ENCODE measurements at places on chromosomes 7 and 10.

DNA sequence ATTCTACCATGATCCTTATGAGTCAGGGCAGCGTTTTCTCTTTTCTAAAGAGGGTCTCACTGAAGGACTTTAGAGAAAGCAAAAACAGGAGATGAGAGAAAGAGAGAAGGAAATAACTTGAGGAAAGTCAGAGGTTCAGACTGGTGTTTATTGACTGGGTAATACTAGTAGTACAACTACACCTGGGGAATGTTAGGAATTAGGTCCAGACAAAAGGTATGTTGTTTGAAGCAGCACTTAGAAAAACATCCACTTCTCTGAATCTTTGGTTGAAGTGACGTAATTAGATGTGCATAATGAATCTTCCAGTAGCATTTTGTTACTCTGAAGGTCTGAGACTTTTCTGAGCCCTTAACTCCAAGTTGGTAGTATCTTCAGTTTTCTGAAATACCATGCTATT is 380.3 kb upstream of the LRGUK start:
- DNase-seq: no peak

DNA sequence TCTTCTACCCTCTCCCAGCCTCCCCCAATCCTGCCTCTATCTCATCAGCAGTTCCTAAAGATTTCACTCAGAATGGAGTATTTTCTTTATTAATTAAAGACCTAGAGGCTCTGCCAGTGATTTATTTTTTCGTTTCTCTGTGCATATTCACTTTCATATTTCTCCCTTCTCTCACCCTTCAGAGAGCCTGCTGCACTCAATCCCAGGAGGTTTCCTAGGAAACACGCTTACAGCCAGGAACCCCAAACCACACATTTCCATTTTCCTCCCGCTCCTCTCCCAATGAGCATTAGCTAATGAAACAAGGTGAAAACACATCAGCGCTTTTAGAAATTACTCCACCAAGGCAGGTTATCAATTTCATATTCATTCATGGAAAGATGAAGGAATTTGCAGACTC is 180.2 kb downstream of the FRMD4A start:
- DNase-seq: no peak

DNA sequence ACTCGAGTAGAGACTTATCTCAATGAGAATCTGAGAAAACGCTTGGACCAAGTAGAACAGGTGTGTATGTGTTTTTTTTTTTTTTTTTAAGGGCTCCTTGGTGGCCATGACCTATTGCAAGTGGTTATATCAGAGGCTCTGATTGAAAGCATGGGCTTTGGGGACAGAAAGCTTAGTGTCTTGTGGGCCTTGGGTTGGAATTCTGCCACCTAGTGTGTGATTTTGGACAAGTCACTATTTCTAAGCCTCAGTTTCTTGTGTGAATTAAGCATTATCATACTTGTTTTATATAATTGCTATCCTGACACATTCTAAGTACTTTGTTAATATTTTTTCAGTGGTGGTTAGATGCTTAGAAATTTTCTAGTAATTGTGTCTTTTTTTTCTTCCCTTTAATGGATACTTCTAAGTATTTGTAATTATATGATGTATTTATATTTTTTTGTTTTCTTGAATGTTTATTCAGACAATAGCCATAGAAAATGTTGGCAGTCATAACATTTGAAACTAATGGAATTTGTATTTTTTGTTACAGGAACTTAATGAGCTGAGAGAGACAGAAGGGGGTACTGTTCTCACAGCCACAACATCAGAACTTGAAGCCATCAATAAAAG is 33.1 kb downstream of the SMC3 start:
- DNase-seq: peak; percentile 52

DNA sequence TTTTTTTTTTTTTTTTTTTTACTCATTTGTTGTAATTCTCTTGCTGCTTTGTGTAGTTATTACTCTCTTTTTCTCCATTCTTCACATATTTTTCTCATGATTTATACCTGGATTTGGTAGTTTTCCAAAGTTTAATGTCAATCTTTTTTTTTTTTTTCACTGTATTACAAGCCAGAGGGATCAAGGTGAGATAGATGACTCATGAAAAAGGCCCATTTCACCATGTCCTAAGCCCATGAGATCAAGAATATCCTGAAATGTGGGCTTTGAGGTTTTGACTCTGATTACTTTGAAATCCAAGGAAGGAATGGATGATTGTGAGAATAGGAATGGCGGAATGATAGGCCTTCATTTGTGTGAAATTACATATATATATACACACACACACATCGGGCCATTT is 31.1 kb downstream of the TAX1BP1 start:
- DNase-seq: no peak

DNA sequence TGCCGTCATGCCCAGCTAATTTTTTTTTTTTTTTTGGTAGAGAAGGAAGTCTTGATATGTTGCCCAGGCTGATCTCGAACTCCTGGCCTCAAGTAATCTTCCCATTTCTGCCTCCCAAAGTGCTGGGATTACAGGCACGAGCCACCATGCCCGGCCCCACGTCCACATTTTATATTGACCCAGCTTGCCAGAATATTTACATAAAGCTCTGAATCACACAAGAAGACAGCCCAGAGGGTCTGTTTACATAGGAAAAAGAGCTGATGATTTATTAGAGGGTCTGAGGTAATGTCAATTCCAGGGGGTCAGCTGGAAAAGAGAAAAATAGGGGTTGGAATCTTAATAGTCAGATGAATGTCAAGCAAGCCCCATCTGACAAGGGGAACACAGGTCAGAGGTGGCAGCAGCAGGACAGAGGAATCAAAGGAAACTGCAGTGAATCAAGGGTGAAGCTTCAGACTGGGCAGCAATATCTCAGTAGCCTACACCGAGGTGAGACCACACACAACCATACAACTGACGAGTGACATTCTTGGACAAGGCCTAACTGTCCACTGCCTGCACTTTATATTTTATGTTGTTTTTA is 15.8 kb upstream of the SLF2 start:
- DNase-seq: no peak

DNA sequence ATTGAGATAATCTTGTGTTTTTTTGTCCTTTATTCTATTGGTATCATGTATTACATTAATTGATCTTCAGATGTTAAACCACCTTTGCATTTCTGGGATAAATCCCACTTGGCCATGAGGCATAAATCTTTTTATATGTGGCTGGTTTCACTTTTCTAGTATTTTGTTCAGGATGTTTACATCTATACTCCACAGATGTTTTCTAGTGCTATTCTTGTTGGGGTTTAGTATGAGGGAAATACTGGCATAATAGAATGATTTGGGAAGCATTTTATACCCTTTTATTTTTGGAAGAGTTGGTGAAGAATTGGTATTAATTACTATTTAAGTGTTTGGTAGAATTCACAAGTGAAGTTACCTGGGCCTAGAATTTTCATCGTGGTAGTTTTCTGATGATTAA is 41.8 kb upstream of the CCNY start:
- no peak for DNase-seq

Data from foreskin melanocyte (primary cell).